ENCODE measurements at places on chromosomes 11 and 22.

DNA sequence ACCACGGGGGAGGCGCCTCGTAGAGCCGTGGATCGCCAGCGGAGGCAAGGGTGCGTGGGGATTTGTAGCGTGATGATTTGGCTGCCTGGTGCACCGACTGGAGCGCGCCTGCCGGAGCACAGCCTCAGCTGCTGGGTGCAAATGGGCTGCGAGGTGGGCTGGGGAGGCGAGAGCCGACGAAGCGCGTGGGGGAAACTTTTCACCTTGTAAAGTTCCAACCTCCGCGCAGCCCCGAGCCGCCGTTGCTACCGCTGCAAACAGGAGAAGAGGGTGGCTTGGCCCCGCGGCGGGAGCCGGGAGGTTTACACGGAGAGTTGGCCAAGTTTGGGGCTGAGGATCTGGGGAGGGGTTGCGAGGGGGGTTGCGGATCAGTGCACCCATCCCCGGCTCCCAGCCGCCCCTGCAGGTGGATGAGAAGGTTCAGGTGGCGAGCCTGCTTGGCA is 528 bp downstream of the FAT3 start:
- DNase-seq, result no peak

DNA sequence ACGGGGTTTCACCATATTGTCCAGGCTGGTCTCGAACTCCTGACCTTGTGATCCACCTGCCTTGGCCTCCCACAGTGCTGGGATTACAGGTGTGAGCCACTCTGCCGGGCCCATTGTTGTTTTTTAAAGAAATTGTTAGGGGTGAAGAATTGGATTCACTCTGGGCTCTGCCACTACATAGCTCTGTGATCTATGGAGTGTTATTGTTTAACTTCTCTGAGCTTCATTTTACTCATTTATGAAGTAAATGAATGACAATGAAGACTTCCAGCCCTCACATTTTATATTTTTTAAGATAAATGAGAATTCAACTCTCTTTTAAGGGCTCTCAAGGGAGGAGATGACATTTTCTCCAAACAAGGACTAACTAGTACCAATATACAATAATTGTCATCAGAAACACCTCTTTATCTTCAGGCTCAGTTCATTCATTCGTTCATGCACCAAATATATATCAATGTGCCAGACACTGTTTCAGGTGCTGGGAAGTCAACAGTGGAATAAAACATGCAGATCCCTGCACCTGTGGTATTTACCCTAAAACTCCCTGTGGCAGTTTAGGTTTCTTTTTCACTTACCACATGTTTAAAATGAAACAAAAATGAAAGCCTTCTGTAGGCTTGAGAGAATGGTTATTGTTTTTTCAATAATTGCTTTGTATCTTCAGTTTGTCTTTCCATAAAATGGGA is 23.5 kb upstream of the GRAMD1B start:
- DNase-seq, result no peak

GRCh38 chr11:45412051-45412471 is 125.9 kb upstream of the SYT13 start:
- no peak for DNase-seq

DNA sequence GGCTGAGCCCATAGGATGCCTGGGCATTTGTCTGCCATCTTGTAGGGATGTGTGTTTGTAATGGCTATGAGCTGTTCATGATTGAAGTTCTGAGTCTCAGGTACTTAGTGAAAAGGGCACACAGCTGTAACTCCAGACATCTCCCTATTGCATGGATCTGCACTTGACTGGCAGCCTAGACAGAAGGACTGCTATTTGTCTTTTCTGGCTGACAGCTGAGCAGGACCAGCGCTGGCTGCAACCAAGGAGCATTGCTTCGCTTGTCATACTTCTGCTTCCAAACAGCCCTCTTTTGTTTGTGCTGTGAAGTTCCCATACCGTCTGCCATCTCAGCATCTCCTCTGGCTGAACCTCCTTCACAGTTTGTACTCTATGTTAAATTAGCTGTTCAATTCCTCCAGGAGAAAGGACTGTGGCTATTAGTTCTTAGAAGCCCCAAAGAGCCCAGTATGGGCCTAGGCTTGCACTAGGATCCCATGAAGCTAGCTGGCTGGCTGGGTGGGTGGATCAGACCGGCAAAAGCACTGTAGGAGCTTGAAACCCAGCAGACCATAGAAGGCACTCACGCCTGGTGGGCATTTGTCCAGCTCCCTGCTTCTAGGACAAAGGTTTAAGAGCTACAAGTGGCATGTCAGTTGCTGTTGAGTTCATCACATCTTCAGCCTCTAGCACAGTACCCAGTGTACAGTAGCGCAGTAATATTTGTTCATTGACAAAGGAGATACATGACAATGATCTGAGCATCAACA is 20.4 kb downstream of the HIRA start:
- DNase-seq, result no peak

DNA sequence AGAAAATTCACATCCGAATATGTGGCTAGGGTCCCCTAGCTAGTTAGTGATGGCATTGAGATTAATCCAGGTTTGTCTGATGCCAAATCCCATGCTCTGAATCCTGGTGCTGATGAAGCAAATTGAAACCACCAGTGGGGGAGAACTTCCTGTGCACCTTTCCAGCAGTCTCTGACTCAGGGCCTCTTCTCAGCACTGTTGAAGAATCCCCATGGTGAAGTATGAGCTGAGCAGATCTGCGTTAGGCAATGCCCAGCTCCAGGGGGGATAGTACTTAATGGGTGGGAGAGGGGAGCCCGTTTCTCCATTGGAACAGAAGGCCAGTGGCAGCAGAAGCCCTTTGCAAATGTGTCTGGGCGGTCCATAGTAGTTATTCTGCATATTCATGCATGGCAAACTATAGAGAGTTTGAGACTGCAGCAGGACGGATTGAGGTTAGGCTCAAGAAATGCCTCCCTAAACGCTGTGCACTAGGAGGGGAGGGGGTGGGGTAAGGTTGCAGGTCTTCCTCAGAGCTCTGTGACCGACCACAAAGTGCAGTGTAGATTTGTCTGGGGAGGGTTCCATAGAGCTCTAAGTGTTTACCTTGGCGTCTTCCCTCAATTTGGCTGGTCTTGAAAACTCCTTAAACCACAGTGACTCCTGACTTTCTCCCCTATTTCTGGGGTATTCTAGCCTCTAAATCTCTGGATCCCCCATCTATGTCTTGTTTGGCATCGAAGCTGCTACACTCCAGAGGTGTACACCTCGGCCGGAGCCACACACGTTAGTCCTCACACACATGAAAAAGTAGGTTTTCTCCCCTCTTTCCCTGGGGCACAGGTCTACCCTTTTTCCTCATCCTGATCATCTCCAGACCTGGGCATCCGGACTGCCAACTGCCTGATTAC is 4.8 kb downstream of the POU2F3 start:
- no peak for DNase-seq

DNA sequence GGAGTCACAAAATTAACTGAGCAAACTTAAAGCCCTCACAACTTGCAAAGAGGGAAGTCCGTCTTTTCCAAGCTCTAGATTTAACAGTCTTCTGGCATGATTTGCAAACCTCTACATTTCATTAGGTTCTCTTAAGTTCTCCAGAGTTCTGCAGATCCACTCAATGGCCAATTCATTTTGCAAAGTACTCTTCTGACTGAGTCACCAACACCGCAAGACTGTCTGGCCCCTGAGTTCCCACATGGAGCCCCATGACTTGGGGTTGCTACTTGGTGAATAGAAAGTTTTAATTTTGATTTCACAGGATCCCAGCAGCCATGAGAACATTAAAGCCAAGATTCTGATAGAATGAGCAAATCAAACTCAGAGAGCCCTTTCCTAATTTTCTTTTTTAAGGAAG is 134.5 kb downstream of the PLEKHA7 start:
- DNase-seq, result no peak

GRCh38 chr11:114110952-114111947 is 51.7 kb downstream of the ZBTB16 start:
- no peak for DNase-seq

DNA sequence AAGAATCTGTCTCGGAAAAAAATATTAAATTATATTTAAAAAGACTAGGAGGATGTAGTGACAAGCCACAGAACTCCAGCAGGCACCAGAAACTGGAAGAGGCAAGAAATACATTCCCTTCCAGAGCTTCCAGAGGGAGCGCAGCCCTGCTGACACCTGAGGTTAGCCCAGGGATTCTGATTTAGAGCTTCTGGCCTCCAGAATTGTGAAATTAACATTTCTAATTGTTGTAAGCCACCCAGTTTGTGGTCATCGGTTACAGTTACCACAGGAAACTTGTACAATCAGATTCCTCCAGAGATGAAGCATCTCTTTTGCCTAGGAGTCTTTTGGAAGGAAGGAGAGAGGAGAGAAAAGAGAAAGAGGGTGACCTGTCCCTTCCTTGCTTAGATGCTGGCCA is 6.4 kb upstream of the UBASH3B start:
- DNase-seq, result no peak

- no peak for DNase-seq
These were observed 95.3 kb downstream of the PTPRJ start for GRCh38 chr11:48075637-48076036.

- peak; percentile 86 for DNase-seq
These were observed 1.1 kb upstream of the RAC2 start for GRCh38 chr22:37244922-37245722.

DNA sequence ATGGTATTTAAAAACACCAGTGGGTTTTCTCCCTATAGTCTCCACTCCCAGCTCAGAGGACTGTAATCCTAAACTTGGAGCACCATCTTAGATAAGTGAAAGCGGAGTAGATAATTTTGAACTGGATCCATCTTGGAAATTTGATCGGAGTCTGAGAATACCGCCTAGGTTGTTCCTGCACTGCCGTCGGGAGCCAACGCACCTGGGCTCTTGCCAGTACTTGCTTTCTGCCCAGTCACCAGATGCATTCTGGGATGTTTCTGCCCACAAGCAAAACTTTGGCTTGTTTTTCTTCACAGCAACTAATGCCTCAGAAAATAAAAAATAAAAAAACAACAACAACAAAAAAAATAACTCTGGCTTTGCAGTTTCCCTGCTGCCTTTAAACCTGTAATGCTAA is 113.0 kb upstream of the MTMR2 start:
- DNase-seq, result no peak

GRCh38 chr22:47616396-47617020 is 854.1 kb downstream of the TBC1D22A start:
- DNase-seq, result no peak

DNA sequence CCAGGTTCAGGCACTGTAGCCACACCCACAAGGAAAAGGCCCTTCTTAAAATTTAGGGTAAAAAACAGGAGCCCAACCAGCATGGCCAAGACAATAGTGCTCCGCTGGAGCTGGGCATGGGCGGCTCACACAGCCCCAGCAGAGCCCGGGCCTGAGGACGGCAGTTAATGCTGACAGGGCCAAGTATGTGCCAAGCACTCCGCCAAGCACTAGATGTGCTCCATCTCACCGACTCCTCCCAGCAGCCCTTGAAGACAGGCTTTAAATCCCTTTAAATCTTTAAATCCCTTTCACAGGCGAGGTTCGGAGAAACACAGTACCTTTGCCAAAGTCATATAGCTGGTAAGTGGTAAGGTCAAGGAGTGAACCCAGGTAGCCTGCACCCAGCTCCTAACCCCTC is 4.8 kb downstream of the ARFGAP2 start:
- no peak for DNase-seq

DNA sequence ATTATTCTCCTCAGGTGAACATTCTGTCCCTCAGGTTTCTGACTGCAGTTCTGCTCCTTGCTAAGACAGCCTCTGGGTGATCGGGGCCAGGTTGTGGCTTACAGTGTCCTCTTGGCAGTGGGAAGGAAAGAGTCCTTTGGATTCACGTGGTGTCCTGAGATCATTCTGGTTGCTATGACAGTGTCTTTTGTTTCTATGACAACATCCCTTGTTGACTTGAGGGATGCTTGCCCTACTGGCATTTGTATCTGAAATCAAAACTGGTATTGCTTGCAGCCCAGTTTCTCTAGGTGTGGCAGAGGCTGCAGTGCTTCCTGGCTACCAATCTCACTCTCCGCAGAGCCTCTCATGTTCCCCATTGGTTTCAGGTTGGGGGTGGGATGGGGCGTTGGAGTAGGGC is 151.8 kb upstream of the CCDC90B start:
- no peak for DNase-seq

DNA sequence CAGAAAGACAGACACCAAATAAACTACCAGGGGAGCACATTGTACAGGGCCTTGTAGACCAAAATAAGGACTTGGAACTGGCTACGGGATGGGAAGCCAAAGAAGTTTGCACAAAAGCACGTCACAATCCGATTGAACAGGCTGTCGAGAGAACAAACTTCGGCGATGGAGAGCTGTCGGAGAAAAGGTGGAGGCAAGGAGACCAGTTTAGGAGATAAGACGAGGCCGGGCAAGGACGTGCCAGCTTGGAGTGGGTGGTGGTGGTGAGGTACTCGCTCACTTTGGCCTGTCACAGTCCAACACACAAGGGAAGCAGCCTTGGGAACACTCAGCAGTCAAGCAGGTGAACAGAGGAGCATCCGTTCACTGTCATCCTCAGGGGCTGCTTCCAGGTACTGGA is 19.0 kb downstream of the APOL5 start:
- DNase-seq, result no peak

DNA sequence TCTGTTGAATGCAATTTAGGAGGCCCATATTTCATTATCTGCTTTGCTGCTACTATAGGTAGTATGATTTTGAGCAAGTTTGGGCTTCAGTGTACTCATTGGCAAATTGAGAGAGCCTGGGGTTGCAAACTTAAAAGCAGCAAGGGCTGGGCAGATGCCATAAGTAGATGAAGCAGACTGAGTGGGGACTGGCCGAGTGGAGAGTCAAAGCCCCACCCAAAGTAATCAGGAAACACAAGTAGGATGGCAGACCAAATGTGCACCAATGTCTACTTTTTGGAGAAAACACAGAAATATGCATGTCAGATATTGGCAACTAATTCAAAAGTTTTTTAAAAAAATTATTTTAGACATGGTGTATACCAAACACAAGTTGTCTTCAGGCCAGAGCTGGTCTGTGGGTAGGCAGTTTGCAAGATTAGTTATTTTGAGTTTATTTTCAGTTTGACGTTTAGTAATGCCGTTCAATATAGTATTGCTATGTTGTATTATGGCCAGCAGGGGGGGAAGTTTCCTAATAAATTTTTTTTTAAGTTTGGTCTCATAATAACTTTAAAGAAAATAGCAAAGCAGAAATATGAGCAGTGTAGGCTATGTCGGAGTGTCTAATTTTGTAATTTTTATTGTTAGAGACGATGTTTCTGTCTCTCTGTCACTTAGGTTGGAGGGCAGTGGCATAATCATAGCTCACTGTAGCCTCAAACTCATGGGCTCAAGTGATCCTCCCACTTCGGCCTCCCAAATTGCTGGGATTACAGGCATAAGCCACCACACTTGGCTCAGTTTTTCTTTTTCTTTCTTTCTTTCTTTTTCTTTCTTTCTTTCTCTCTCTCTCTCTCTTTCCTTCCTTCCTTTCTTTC is 105.1 kb downstream of the HIPK3 start:
- DNase-seq, result peak; percentile 27
